ENCODE measurements at places on chromosomes 1 and 21.
A peak's percentile ranks its signal among the peaks of the same experiment; 100 is the strongest.

- no peak for DNase-seq
These were observed 190.6 kb downstream of the GRIK1 start for GRCh38 chr21:29749223-29749622.

GRCh38 chr1:84830136-84830535 lies 62.9 kb downstream of the LPAR3 start:
- no peak for DNase-seq

- DNase-seq: peak; percentile 24
These were observed 5.2 kb upstream of the RERE start for GRCh38 chr1:8822373-8823294.

- no peak for DNase-seq
These were observed 30.9 kb downstream of the VWA5B1 start for GRCh38 chr1:20321573-20321972.

DNA sequence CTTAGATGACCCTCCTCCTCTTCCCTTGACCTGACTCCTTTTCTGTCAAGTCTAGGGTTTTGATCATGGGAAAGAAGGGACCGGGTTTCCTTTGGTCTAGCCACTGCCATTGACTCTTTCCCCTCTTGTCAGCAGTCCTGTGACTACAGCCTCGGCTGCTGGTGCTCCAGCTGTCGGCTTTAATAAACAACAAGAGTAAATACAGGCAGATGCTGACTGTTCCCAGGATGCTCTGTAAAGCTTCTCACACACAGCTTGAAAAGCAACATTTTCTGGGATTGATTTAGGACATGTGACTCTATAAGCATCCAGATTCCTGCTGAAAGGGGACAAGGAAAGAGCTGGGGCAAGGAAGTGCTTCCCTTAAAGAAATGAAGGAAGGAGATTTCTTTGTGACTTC lies 53.5 kb upstream of the CTTNBP2NL start:
- no peak for DNase-seq

DNA sequence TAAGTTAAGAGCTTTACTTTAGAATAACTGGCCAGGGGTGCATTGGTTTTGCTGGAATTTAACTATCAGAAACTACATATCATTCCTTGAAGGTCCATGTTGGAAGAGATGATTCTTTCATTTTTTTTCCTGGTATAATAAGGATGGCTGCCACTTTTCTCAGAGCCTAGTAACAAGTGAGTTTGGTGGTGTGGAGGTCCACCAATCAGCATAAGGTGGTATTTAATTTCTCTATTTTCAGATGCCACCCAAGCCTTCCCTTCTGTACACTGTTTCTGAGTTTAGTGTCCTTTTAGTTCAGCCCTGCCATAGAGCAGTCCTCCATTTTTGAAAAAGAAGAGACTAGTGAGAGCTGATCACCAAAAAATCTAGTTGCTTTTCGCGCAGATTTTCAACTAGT lies 386.3 kb downstream of the USP25 start:
- DNase-seq: no peak

DNA sequence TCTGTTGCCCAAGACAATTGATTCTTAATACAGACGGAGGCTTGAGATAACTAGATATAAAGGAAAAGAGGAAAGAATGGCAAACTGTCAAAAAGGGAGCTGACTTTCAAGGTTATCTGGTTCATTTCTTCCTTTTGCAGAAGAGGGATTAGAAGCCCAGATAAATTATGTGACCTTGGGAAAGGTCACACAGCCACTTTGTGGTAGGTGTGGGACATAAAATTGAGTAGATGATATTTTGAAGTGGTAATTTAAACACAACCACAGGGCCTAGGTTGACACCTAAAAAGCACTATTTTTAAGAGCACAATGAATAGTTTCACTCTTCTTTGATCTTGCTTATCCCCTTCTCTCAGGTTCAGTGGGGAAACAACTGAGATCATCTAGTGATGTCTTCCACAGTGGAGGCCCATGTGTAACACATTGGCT lies 16.9 kb upstream of the KIAA0040 start:
- no peak for DNase-seq

GRCh38 chr1:15425958-15426357 lies 12.3 kb upstream of the CTRC start:
- no peak for DNase-seq
